NCI-H1105 (cell line): ENCODE measurements at places on chromosomes 1 and 21.
A peak's percentile ranks its signal among the peaks of the same experiment; 100 is the strongest.

DNA sequence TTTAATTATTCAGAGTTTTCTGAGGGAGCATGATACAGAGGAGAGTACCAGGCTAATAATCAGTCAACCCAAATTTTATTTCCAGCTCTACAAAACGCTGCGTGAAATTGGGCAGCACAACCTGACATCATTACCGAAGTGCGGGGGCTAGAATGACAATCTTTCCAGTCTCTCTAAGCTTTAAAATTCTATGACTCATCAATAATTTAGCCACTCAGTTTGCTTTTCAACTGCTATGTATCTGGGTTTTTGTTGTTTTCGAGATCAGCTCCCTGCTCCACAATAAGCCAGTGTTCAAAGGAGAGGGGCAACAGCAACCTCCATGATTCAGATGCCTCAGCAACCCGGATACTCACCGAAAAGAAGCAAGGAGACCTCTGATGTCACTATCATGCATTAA is 13.9 kb downstream of the SORT1 start:
- DNase-seq, result no peak

GRCh38 chr1:161216945-161217712 is 2.0 kb downstream of the FCER1G start:
- DNase-seq, result no peak

GRCh38 chr1:203185585-203185984 is 919 bp downstream of the CHI3L1 start:
- DNase-seq, result no peak

GRCh38 chr1:6730473-6730872 is 28.9 kb upstream of the DNAJC11 start:
- no peak for DNase-seq

- DNase-seq, result no peak
These were observed 60.1 kb downstream of the MAP10 start for GRCh38 chr1:232865102-232865931.

DNA sequence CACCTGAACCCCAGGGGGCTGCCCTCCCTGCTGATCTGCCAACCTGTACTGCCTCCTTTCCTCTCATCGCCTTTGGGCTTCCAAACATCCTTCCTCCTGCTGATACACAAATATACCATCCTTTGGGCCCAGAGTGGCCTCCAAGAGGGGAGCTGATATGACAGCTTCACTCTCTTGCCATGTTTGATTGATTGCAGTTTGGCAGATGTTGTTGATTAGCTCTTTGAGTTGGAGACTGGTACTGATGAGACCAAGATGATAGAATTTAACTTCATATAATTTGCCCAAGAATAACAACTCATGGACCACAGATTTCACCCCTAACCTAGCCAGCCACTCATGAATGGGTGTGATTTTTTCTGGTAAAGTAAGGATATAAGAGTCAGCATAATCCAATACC is 227.8 kb downstream of the HHAT start:
- DNase-seq, result no peak

- no peak for DNase-seq
These were observed 16.5 kb downstream of the DMRTB1 start for GRCh38 chr1:53475664-53476063.

GRCh38 chr1:182586380-182586779 is 2.7 kb downstream of the RNASEL start:
- DNase-seq, result no peak

GRCh38 chr1:205913451-205914154 is 29.7 kb downstream of the SLC26A9 start:
- no peak for DNase-seq

- no peak for DNase-seq
These were observed 294.9 kb downstream of the ASTN1 start for GRCh38 chr1:176869577-176869976.

DNA sequence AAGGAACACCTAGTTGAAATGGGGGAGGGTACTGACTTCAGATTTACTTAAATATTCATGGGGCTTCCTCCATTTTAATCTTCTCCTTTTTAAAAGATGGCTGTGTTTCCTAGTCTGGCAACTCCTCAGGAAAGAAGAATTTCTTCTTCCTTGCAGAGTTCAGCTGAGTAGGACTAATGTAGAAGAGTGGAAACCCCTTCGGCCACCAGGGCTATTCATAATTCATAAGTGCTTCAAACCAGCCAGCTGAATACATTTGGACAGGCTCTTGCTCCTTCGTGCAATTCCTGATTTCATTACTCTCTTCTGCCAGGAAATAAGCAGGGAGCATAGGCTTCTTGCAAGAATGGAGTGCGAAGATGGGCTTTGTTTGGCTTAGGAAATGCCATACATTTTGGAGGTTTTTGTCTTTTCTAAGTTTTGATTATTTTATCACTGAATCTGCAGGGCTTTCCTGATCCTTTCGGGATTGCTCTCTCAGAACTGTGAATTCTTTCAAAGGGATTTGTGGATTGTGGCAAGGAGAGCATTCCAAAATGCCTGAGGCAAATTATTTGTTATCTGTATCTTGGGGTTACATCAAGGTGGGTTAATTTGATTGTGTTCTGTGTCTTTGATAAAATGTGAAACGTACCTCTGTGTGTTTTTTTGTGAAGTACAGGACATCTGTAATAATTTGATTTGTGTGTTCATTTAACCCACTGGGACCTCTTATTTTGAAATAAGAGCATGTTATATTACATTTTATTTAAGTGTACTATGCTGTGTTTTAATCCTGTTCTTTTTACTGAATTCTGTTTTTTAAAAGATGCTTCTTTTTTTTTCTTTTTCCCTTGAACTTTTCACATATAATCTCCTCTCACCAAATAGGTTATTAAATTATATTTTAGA is 179.4 kb upstream of the SGIP1 start:
- no peak for DNase-seq

DNA sequence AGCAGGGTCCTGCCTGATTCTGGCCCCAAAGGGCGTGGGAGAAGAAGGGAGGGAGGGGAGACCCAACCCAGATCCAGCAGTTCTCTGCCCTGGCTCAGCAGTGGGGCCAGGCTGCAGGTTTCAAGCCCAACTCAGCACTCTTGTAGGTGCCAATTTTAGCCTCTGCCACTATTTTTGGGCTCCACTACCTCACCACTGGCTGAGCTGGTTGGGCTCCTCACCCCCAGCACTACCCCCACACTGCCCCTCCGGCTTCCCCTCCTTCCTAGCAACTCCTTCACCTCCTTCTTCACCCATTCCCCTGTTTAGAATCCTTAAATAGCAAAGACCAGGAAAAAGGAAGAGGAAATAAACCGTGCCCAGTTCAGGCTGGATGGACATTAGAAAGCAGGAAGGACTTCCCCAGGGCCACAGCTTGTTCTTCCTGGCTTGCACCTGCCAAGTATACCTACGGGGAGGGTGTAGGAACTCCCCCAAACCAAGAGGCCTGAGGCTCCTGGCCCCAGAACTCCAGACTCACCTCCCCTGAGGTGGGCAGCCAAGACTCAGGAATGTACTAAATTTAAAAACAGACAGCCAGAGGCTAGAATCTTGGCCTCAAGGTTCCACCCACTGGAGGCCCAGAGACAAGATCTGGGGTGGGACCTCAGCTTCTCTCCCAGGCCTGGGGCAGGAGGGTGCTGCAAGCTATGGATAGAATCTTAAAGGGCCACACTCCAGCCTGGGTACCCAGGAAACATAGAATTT is 1.4 kb upstream of the ARHGEF2 start:
- DNase-seq, result no peak

- no peak for DNase-seq
These were observed 182.0 kb upstream of the CSF3R start for GRCh38 chr1:36664571-36665287.

GRCh38 chr1:43348809-43349593 is 9.8 kb upstream of the CDC20 start:
- DNase-seq, result peak; percentile 97

DNA sequence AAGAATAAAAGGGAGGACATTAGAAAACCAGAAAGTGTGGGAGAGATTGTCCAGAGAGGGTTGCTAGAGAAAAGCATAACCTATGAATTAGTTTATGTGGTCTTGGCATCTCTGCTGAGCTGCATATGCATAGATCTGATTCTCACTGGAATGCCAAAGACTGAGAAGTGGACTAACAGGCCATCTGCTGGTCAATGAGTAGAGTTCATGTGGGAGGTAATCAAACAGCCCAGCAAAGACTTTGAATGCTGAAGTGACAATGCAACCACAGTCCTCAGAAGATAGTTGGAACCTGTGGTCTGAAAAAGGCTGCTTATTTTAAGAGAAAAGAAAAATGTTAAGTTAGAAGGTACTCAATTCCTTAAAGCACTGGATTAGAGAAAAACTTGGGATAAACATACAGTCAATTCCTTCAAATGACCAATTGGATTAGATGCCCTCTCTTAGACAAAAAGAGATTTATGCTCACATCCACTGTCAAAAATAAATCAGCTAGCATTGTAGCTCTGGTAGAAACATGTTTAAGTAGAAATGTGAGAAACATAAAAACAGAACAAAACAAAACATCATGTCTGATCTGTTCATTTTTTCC is 382.8 kb downstream of the AMY1C start:
- peak; percentile 51 for DNase-seq

- peak; percentile 69 for DNase-seq
These were observed 807.3 kb upstream of the RGS18 start for GRCh38 chr1:191350938-191351337.

GRCh38 chr1:235976490-235976889 is 88.4 kb downstream of the NID1 start:
- DNase-seq, result no peak

GRCh38 chr1:236315518-236315917 is 33.8 kb upstream of the ERO1B start:
- DNase-seq, result no peak

DNA sequence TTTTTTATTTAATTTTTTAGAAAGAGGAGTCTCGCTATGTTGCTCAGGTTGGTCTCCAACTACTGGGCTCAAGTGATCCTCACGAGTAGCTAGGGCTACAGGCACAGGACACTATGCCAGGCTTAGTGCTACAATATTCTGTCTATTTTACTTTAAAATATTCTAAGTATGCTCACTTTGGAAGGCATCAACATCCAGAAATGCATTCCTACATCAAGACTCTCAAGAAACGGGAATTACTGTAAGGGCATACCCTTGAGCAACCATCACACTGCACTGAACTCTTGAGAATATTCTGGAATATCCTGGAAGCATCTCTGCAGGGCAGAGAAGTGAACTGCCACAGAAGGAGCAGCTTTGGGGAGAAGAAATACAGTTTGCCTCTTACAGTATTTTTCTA is 565 bp upstream of the DMRTB1 start:
- DNase-seq, result no peak
